HCT116 (cell line): ENCODE measurements at places on chromosomes 12 and 14.

GRCh38 chr14:94373708-94374107, 14.7 kb downstream of the SERPINA1 start:
- no peak overlapping the region for H3K4me3 ChIP-seq
- peak; percentile 67 for DNase-seq
- peak overlapping the region; percentile 19; the same call in 1 of the 2 replicates for H3K27ac ChIP-seq
- no peaks in the 10 kb centered on the region for H3K36me3 ChIP-seq
- H3K27me3 ChIP-seq, result no peaks in the 10 kb centered on the region

- no peak overlapping the region for H3K27ac ChIP-seq
- H3K27me3 ChIP-seq, result no peaks in the 10 kb centered on the region
- no peak overlapping the region for H3K4me3 ChIP-seq
- no peak for DNase-seq
- H3K36me3 ChIP-seq, result no peaks in the 10 kb centered on the region
These were observed 274.9 kb upstream of the MGAT4C start for GRCh38 chr12:86530996-86531655.

DNA sequence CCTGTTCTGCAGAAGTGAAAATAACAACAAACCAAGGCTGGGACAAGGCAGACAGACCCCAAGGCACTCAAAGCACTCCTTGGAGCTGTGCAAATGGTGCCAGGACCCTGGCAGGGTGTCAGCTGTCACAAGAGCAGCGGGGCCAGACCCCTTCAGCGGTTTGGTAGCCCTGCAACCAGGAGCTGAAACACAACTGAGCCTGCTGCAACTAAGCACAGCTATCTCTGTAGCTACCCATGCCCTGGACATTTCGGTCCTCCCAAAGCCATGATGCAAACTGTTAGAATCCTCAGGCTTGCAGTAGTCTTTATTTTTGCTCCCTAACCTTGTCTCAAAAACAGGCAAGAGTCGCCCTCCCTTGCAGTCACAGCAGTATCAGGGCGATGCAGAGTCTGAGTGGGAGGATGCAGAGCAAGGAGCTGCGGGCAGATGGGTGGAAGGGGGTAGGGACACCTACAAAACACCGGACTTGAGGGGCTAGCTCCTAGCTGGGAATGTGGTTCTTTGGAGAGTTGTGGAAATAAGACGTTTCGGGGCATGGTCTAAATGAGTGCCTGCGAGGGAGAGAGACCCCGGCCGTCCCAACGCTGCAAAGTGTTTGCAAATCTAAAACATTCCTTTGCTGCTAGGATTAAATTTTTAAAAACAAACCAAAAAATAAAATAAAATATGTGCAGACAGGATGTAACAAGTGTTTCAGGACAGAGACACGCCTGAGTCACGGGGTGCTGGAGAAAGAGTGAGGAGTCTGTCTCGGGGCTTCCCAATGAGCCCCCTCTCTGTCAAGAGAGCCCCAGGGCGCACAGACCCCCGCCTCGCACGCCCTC, 1.0 kb downstream of the NUAK1 start:
- H3K27me3 ChIP-seq, result no peaks in the 10 kb centered on the region
- H3K27ac ChIP-seq, result peak overlapping the region; percentile 93; the same call in 1 of the 2 replicates
- no peaks in the 10 kb centered on the region for H3K36me3 ChIP-seq
- peaks cover 27% of the 10 kb centered on the region for H3K4me1 ChIP-seq

DNA sequence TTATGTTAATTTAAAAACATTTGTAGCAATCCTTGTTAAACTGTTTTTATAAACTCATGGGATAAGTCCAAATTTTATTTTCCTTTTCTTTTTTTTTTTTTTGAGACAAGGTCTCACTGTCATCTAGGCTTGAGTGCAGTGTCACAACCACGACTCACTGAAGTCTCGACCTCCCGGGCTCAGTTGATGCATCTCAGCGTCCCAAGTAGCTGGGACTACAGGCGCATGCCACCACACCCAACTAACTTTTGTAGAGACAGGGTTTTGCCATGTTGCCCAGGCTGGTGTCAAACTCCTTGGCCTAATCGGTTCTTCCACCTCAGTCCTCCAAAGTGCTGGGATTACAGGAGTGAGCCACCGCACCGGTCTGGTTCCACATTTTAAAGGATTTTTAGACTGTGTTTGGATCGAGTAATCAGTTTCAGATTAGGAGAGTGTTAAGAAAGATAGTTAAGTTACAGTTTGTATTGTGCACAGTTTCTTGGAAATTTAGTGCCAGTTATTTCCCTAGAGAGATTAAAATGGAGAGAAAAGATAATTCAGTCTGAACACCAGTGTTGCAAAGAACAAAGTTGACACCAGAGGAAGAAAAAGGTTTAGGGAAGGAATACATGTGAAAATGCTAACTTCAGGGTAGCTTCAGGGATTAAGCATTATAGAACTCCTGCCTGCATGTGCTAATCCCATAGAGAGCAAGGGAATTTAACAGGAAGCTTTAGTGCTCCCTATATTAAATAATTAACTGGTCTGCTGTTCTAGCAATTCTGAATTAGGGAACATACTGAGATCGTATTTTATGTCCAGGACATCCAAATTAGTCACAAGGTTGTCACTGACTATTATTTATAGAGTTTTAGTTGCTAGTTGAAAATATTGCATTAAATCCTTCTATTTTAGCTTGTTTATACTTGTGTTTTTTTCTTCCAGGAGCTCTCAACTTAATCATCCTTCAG, 10.1 kb downstream of the RAP1B start:
- H3K27me3 ChIP-seq, result no peaks in the 10 kb centered on the region
- no peak overlapping the region for H3K4me3 ChIP-seq
- no peak for DNase-seq
- peaks cover 6% of the 10 kb centered on the region for H3K4me1 ChIP-seq
- no peaks in the 10 kb centered on the region for H3K36me3 ChIP-seq

DNA sequence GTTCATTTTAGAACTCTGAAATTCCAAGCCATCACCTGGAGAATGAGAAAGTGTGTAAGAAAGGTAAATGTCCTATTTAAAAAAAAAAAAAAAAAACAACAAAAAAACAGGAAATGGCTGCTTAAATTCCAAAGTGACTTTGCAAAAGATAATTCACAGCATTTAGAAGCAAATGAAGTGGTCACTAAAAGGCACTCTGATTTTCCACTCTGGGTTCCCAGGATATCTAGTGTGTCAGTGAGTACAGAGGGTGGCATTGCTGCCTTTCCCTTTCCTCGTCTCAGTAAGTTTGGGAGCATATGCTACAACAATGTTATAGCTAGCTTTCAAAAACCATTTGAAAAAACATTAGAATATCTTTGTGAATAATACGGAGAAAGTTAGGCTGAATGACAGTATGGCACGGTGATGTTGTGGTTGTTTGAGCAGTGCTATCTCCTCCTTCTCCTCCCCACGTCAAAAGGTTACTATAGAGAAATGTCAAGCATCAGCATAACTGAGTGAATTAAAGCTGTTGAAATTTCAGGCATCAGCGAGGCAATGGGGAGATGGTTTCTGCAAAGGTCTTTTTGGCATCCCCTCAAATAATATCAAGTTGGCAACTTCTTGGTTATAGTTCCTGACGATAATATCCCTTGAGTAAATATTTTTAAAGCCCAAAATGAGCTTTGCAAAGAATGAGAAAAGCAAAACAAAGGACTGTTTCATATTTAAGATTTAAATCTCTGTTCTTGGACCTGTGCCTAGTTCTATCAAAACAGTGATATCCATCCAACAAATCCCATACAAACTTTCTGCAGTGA, 164.5 kb upstream of the E2F7 start:
- no peaks in the 10 kb centered on the region for H3K4me1 ChIP-seq
- H3K27ac ChIP-seq, result no peak overlapping the region
- no peak overlapping the region for H3K4me3 ChIP-seq
- no peak for DNase-seq
- no peaks in the 10 kb centered on the region for H3K36me3 ChIP-seq

DNA sequence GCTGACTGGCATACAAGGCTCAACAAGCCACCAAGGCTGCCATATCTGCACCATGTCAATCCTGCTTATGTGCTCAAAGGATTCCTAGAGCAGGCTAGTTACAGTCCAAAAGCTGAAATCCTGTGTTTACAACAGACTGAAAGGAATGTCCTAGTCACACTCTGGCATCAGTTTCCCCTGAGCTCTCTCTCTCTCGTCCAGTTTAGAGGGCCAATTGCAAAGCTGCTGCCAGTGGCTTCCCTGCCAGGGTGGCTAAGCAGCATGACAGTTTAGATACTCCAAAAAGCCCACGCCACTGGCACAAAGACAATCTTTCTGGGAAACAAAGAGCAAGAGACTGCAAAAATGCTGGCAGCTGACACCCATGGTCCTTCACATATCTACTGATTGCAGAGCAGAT, 392.1 kb downstream of the RPS29 start:
- no peak overlapping the region for H3K4me3 ChIP-seq
- no peak overlapping the region for H3K27ac ChIP-seq
- DNase-seq, result no peak
- H3K36me3 ChIP-seq, result no peaks in the 10 kb centered on the region

GRCh38 chr12:63276537-63277365, 125.8 kb upstream of the AVPR1A start:
- no peaks in the 10 kb centered on the region for H3K27me3 ChIP-seq
- no peaks in the 10 kb centered on the region for H3K4me1 ChIP-seq
- DNase-seq, result peak; percentile 61
- H3K27ac ChIP-seq, result no peak overlapping the region

DNA sequence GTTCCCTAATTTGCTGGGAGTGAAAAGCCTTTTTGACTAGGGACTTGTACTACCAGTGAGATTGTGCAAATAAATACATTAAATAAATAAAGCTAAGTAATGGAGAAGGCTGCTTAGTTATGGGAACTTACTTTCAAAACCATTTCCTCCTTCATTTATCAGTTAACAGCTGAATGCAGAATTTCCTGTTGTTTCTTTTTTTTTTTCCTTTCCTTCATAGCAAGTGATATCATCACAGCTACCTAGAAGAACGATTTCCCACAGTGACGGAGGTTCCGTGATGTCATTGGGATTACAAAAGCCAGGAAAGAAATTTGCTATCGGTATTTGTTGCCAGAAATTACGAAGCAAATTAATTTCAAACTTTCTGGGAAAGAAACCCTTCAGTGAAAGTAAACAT, 42.1 kb upstream of the SOCS2 start:
- H3K4me3 ChIP-seq, result no peak overlapping the region
- peaks cover 9% of the 10 kb centered on the region for H3K4me1 ChIP-seq
- no peak for DNase-seq
- H3K27ac ChIP-seq, result no peak overlapping the region
- no peaks in the 10 kb centered on the region for H3K36me3 ChIP-seq

DNA sequence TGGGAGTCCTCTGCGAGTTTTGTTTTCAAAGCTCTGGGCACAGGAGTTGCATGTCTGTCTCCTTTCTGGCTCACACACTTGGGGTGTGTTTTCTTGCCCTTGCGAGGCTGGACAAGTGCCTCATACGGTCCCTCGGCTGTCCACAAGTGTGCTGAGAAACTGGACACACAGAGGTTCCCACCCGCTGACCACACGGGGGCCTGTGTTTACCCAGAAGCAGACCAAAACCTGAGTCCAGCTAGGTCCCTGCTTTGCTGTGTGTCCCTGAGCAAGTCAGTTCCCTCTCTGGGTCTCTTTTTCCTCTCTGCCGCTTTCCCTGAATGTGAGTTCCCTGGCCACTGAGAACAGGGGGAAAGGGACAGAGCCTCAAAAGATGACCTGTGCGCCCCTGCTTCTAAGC, 678 bp upstream of the OAS2 start:
- no peaks in the 10 kb centered on the region for H3K27me3 ChIP-seq
- H3K4me3 ChIP-seq, result no peak overlapping the region
- DNase-seq, result no peak
- no peaks in the 10 kb centered on the region for H3K4me1 ChIP-seq
- no peak overlapping the region for H3K27ac ChIP-seq

GRCh38 chr12:89383235-89384049, 31.1 kb upstream of the DUSP6 start:
- H3K27ac ChIP-seq, result no peak overlapping the region
- H3K27me3 ChIP-seq, result no peaks in the 10 kb centered on the region
- no peaks in the 10 kb centered on the region for H3K4me1 ChIP-seq
- no peak for DNase-seq
- H3K4me3 ChIP-seq, result no peak overlapping the region

GRCh38 chr14:57058319-57058718, 210.4 kb downstream of the EXOC5 start:
- H3K27ac ChIP-seq, result no peak overlapping the region
- H3K27me3 ChIP-seq, result 0 out of 2 replicates have a peak, but pooled peaks cover 4% of the 10 kb centered on the region

DNA sequence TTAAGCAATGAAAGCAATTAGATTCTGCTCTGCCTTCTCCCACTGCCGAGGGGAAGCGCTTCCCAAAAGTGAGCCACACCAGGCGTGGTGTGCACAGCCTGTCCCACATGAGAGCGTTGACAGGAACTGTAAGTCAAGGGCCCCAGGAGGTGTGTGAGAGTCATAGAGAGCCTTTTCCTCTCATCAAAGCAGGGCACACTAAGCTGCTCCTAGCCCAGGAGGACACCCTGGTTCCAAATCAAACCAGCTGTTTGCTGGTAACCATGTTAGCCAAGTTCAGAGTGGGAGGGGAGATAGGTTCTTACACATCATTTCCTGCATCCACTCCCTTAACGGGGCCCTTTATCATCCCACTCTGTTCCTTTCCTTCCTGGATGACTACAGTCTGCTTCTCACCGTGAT, 98.3 kb downstream of the SPTSSA start:
- DNase-seq, result no peak
- no peaks in the 10 kb centered on the region for H3K4me1 ChIP-seq
- no peaks in the 10 kb centered on the region for H3K36me3 ChIP-seq
- no peaks in the 10 kb centered on the region for H3K27me3 ChIP-seq

DNA sequence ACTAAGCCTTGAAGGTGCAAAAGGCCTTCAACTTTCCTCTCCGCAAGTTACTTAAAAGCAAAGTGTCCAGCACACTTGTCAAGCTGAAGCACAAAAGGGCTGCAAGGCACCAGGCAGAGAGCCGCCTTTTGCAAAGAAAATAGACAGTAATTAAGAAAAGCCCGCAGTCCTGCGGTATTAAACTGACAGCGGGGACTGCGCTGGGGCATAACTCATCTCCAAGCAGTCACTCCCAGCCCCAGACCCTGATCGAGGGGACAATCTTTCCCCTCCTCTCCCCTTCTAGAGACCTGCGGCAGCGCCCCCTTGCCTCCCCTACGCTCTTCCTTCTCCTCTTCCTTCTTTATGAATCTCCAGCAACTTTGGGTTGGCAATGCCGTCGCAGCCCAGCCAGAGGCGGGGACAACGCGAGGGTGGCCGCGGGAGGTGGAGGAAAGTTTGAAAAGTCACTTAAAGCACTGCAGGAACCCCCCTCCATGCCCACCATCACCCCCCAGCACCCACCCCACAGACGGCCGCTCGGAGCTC, 200.9 kb upstream of the CAND1 start:
- H3K4me1 ChIP-seq, result no peaks in the 10 kb centered on the region; the same call in 1 of the 2 replicates
- DNase-seq, result no peak
- H3K36me3 ChIP-seq, result no peaks in the 10 kb centered on the region
- no peak overlapping the region for H3K4me3 ChIP-seq
- H3K27me3 ChIP-seq, result peaks cover 35% of the 10 kb centered on the region
- H3K27ac ChIP-seq, result no peak overlapping the region

- peaks cover 7% of the 10 kb centered on the region for H3K4me1 ChIP-seq
- no peak within 1 kb of the TSS for H3K27ac ChIP-seq
- H3K27me3 ChIP-seq, result no peaks in the 10 kb centered on the region
- no peaks in the 10 kb centered on the region for H3K36me3 ChIP-seq
These were observed at the start of gene ACVRL1 for GRCh38 chr12:51907083-51907855. ACVRL1 (plus strand) TSS chr12:51907504; CDS start chr12:51912475, 4,971 bp downstream.

- no peak overlapping the region for H3K4me3 ChIP-seq
- no peaks in the 10 kb centered on the region for H3K36me3 ChIP-seq
- no peaks in the 10 kb centered on the region for H3K4me1 ChIP-seq
- DNase-seq, result no peak
These were observed 420.1 kb downstream of the VRK1 start for GRCh38 chr14:97217111-97217885.
